ENCODE measurements at places on chromosomes 1 and 21. TPM values are rescaled to one million over a fixed set of nuclear protein-coding genes. Genes with fewer than 3 reads are reported as not detected.

- H3K36me3 ChIP-seq = no peaks in the 10 kb centered on the region
- peaks cover 10% of the 10 kb centered on the region for H3K4me1 ChIP-seq
- H3K27ac ChIP-seq = no peak overlapping the region
- no peaks in the 10 kb centered on the region for H3K27me3 ChIP-seq
- no peak overlapping the region for H3K4me3 ChIP-seq
- no peak for DNase-seq
Measured at GRCh38 chr21:31180256-31181081, 142.2 kb upstream of the KRTAP19-8 start.

- peaks cover 38% of the 10 kb centered on the region for H3K27me3 ChIP-seq
- no peak overlapping the region for H3K27ac ChIP-seq
- no peaks in the 10 kb centered on the region for H3K36me3 ChIP-seq
- H3K4me3 ChIP-seq = no peak overlapping the region
Measured at GRCh38 chr1:18182398-18183160, 75.0 kb downstream of the IGSF21 start.

- no peaks in the 10 kb centered on the region for H3K36me3 ChIP-seq
- no peak for DNase-seq
- peaks cover 28% of the 10 kb centered on the region for H3K27me3 ChIP-seq
- no peak overlapping the region for H3K4me3 ChIP-seq
- no peaks in the 10 kb centered on the region for H3K4me1 ChIP-seq
Measured at GRCh38 chr1:38114241-38115026, 67.8 kb upstream of the POU3F1 start.

DNA sequence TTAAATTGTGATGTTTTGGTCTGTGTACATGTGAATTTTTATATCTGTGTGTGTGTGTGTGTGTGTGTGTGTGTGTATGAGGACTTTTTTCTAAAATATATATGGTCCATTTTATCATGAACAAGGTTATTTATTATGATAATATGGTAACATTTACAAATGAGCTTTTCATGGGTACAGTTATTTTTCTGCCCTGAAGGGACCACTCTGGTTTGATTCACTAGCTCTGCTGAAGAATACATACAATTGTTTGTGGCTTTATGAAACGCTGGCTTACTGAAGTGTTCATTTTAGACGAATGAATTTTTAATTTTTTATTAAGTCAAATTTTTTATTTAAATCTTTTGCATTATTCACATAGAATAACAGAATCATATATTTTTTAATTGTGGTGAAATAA, 71.9 kb downstream of the SPATA46 start:
- H3K4me1 ChIP-seq = no peaks in the 10 kb centered on the region
- H3K4me3 ChIP-seq = no peak overlapping the region

DNA sequence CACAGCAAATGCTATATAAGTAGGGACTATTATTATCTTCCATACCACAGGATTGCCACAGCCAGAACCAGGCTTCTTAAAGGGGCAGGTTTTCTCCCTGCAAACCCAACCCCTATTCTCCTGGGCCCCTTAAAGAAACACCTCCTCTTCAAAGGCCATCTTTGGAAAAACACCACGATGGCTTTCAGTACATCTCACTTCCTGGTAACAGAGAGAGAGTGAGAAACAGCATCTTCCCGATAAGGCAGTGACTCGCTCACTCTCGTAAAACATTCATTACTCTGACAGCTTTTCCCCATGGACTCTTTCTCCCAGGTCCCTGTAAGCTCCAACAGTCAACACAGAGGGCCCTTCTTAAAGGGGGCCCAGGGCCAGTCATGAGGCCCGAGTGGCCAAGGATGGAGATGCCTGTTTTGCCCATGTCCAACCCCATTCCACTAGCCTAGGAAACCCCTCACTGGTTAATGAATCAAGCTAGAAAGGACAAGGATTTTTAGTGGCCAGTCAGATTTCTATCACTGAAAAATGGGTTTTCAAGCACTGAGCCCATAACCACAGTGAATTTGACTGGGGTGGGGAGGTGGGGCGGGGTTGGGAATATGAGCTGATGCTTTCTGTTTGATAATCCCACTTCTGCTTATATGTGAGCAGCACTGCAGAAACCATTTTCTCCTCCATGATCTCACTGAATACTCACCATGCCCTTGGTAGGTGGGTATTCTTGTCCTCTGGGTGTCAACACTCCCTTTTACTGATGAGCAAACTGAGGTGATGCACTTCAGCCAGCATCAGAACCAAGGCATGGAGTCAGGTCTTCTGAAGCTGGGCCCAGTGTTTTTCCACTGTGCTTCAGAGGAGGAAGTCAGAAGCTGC, 3.6 kb upstream of the NAV1 start:
- H3K27ac ChIP-seq = no peak overlapping the region
- H3K36me3 ChIP-seq = peaks cover 10% of the 10 kb centered on the region
- peaks cover 63% of the 10 kb centered on the region for H3K27me3 ChIP-seq
- H3K4me1 ChIP-seq = peaks cover 28% of the 10 kb centered on the region
- no peak overlapping the region for H3K4me3 ChIP-seq

DNA sequence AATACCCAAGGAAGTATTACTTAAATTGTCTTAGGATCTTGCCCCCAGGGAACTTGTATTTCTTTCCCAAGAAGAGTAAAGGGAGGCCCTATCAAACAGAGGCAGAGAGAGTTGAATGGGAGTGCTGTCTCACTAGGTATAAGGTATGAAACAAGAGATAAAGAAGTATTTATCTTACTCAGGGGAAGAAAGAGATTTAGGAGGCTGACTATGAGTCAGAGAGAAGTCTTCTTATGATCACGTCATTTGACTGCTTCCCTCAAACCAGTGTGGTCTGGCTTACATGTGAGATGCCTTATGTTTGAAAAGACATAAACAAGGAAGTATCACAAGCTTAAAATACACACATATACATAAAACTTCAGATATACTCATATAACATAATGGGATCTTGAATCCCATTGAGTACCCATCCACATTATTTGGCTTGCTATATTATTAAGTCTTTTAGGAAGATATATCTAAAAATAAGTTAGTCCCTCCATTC, 29.6 kb downstream of the DUSP10 start:
- H3K27ac ChIP-seq = peak overlapping the region; percentile 7
- peak overlapping the region; percentile 23 for H3K4me3 ChIP-seq
- H3K36me3 ChIP-seq = peaks cover 4% of the 10 kb centered on the region
- H3K27me3 ChIP-seq = no peaks in the 10 kb centered on the region

DNA sequence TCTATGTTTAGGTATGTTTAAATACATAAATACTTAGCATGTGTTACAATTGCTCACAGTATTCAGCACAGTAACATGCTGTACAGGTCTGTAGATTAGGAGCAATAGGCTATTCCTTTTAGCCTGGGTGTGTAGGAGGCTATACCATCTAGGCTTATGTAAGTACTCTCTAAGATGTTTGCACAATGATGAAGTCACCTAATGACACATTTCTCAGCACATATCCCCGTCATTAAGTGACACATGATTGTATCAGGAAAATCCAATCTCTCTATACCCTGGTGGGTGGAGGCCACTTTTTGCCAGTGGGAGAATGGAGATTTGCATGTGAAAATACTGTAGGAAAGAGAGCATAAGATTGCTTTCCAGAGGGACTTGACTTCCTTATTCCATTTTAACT, 5.5 kb upstream of the TEDDM1 start:
- no peak for DNase-seq
- no peak overlapping the region for H3K27ac ChIP-seq
- no peaks in the 10 kb centered on the region for H3K36me3 ChIP-seq
- no peak overlapping the region for H3K4me3 ChIP-seq
- H3K4me1 ChIP-seq = no peaks in the 10 kb centered on the region

- H3K27ac ChIP-seq = no peak overlapping the region
- peaks cover under 1% of the 10 kb centered on the region for H3K27me3 ChIP-seq
- DNase-seq = no peak
- peaks cover 37% of the 10 kb centered on the region for H3K4me1 ChIP-seq
Measured at GRCh38 chr21:38807986-38808385, 2.3 kb downstream of the ETS2 start.

DNA sequence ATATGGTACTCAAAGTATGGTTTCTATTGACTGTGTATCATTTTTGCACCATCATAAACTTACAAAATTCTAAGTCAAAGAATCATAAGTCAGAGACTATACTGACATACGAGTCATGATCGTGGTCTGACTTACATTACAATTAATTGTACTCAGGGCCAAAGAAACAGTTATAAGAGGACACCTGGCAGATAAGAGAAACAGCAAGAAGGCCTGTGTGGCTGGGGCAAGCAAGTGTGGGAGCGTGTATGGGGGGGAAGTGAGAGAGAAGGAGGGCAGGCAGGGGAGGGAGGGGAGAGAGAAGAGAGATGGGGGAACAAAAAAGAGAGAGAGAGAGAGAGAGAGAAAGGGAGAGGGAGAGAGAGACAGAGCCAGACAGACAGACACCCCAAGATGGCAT, 70.9 kb downstream of the RERE start:
- H3K4me3 ChIP-seq = no peak overlapping the region
- H3K27me3 ChIP-seq = no peaks in the 10 kb centered on the region
- DNase-seq = no peak
- H3K27ac ChIP-seq = peak overlapping the region; percentile 3
- peaks cover under 1% of the 10 kb centered on the region for H3K36me3 ChIP-seq

DNA sequence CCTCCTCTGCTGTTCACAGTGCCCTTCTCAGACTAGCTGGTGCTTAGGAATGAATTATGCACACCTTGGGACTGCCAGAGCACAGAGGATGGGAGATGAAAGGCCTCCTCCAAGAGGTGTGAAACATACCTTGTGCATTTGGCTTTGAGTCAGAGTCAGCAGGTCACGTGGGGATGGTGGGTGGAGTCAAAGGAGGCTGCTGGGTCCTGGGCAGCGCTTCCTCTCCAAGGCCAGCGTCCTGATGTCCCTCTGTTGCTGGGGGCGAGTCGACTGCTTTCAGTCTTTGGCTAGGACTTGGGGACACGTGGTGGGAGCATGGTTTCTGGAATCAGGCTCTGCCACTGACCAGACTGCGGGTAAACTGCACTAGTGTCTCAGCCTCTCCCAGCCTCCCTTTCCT, 91.2 kb downstream of the AJAP1 start:
- H3K36me3 ChIP-seq = no peaks in the 10 kb centered on the region
- H3K27ac ChIP-seq = no peak overlapping the region
- peaks cover 3% of the 10 kb centered on the region for H3K4me1 ChIP-seq
- H3K27me3 ChIP-seq = no peaks in the 10 kb centered on the region

- peaks cover 18% of the 10 kb centered on the region for H3K27me3 ChIP-seq
- no peak for DNase-seq
- no peaks in the 10 kb centered on the region for H3K36me3 ChIP-seq
- no peak overlapping the region for H3K4me3 ChIP-seq
Measured at GRCh38 chr1:31753707-31754349, 10.3 kb downstream of the ADGRB2 start.

Gene FCRL4
- 0.09 TPM for polyA plus RNA-seq

Gene ZNF593OS
- 2.4 TPM for polyA plus RNA-seq

Gene LCE6A
- not detected for polyA plus RNA-seq

Gene CYP4A11
- polyA plus RNA-seq = not detected

Gene TBX19
- polyA plus RNA-seq = 1.7 TPM

Gene VHLL
- not detected for polyA plus RNA-seq

Gene RHBDL2
- not detected for polyA plus RNA-seq

Gene GRIK1
- not detected for polyA plus RNA-seq
